Astrocyte of the hippocampus (primary cell): ENCODE measurements at places on chromosomes 3 and 15.

GRCh38 chr15:66938114-66938830 lies 127.1 kb upstream of the SMAD3 start:
- no peak for DNase-seq

GRCh38 chr15:80560601-80561400 lies 134.3 kb upstream of the ABHD17C start:
- DNase-seq = no peak

- DNase-seq = peak; percentile 83
These were observed 383.1 kb upstream of the TPRG1 start for GRCh38 chr3:188788621-188789081.

- no peak for DNase-seq
These were observed 69.9 kb downstream of the LIPC start for GRCh38 chr15:58501636-58502188.

GRCh38 chr3:161851941-161852566 lies 355.4 kb downstream of the OTOL1 start:
- DNase-seq = peak; percentile 53

- DNase-seq = peak; percentile 41
These were observed 22.9 kb downstream of the MITF start for GRCh38 chr3:69761896-69762767.

- no peak for DNase-seq
These were observed 3.1 kb downstream of the RCCD1 start for GRCh38 chr15:90957791-90958190.

- peak; percentile 60 for DNase-seq
These were observed 29.6 kb downstream of the CPOX start for GRCh38 chr3:98563661-98564281.

- DNase-seq = no peak
These were observed 17.5 kb upstream of the APEH start for GRCh38 chr3:49656541-49657112.

DNA sequence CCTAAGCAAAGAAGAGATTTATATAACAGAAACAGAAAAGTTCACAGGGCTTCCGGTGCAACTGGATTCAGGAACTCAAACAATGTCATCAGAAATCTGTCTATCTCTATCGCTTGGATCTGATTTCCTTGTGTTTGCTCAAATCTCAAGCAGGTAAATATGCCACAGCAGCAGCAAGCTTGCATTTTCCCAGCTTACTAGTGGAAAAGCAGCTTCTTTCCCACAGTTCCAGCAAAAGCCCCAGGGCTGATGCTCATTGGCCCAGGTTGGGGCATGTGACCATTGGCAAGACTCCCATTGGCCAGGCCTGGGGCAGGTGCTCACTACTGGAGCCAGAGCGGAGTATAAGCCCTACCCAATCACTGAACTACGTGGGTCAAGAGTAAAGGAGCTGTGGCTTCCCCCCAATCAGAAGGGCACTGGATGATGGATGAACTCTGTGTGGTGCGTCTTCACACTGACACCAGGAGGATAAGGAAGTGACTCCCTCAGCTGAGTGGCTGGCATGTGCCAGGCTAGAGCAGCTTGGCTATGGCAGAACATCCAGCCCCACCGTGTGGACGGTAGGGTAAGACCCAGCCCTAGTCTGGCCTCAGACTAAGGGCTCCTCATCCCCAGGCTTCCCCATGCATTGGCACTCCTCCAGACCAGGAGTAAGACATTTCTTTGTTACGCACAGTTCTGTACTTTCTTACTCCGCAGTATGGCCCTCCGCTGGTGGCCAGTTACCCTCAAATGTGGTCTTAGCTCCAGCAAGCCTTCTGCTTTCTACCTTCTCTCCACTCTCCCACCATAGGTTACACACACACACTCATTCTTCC lies 13.1 kb upstream of the VIPR1 start:
- DNase-seq = no peak

GRCh38 chr15:40695469-40695890 lies 506 bp downstream of the RAD51 start:
- peak; percentile 43 for DNase-seq

DNA sequence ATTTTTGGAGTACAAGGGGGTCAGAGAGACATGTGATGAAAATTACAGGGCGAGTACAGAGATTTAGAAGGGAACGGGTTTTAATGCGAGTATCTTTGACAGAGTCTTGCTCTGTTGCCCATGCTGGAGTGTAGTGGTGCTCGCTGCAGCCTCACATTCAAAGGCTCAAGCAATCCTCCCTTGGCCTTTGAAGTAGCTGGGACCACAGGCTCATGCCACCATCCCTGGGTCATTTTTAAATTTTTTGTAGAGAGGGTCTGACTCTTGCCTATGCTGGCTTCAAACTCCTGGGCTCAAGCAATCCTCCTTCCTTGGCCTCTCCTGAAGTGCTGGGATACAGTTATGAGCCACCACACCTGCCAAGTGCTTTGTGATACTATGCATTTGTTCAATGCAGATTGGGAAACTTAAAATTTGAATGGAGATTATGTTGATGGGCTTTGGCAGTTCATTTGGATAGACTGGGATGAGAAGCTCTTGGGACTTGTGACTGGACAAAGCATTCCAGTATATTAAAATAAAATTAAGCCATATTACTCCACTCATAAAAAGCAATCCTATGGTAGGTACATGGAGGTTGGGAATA lies 4.0 kb upstream of the LMLN start:
- DNase-seq = no peak
